Epithelial cell of esophagus (primary cell): ENCODE measurements at places on chromosomes 1 and 21.

GRCh38 chr1:206005234-206005633, 2.0 kb upstream of the RAB7B start:
- peak; percentile 30 for DNase-seq

DNA sequence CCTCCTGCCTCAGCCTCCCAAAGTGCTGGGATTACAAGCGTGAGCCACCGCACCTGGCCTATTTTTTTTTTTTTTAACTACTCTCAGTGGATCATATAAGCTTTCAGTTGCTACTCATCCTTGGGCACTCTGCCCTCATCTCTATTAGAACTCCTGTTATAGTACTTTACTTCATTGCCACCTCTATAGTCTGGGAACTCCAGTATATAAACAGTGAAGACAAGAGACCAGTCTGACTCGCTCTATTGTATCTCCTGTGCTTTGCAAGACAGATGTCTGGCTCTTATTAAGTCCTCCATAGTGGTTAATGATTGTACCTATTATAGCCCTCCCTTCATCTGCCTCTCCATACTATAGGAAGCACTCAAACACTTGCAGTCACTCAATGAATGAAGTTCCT, 15.1 kb downstream of the KHDRBS1 start:
- DNase-seq: no peak

DNA sequence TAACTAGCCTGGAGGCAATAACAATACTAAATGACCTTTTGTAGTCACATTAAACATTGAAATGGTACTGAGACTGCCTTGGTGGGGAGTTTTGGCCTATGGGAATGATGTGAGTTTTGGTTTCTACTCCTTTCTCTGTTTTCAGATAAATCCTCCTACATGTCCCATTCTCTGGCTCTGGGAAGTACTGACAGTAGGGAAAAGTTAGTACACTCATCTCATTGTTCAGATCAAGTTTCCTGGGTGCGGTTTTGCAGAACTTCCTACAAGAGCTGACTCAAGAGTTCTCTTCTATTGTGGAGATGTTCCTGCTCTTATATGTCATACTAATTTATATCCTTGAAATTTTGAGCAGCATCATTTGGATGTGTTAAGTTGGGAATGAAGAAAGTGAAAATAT, 74.2 kb upstream of the MACF1 start:
- DNase-seq: peak; percentile 95

DNA sequence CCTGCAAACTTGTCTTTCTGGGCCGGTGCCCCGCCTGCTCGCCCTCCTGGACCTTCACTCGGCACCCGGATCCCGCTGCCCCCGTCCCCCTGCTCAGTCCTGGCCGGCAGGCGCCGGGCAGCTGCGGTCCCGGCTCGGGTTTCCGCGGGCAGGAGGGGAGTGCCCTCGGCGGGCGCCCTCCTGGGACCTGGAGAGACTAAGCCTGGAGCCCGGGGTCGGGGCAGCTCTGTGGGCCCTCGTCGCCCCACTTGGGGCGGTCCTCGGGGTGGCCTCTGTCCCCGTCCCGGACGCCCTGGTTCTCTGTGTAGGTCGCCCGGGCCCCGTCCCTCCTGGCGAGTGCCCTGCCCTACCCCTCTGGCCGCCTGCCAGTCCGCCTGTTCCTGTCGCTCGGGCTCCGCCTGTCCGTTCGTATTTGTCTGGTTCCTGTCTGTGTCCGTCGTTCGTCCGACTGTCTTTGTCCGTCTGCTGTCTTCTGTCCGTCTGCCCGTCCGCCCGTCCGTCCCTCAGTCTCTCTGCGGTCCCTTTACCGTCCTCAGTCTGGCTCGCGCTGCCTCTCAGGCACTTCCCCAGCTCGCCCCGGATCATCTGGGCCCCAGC, 490 bp downstream of the SERINC2 start:
- peak; percentile 58 for DNase-seq

GRCh38 chr1:23644555-23644866, 47.1 kb upstream of the RPL11 start:
- no peak for DNase-seq

- peak; percentile 55 for DNase-seq
These were observed 7.7 kb downstream of the IFI6 start for GRCh38 chr1:27664291-27664690.

DNA sequence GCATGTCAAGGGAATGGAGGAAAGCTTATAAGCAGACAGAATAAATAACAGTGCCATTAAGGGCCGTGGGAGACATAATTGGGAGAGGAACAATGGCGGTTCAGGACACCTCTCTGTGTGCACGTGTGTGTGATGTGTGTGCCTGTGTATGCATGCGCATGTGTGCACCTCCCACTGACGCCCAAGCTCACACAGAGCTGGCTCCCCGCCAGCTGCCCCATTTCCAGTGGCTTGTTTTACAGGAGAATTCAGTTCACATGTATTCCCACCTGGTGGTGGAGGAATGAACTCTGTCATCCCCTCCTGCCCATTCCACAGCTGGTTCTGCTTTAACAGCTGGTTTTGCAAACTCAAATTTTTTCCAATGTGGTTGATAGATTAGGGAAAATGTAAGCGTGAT, 262.2 kb downstream of the AJAP1 start:
- no peak for DNase-seq

DNA sequence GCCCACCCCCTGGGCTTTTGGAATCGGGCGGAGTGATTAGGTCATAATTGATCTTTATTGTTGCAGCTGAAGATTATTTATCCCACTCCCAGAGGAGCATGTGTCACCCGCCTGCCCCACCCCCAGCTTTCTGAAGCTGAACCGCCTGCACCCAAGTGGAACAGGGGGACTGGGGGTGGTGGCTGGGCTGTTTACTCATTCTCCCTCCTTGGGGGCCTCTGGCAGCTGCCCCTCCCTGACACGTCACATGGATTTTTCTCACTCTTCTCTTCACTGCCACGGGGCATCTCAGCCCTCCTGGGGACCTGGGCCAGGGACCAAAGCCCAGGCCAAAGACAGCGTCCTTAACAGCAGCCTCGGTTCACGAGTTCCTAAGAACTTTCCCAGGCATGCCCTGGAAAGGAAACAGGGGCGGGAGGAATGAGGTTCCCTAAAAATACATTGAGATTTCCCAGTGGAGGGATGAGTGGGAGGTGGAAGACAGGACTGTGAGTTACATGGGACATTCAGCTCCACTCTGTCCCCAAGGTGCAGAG, 31.6 kb upstream of the SOX13 start:
- no peak for DNase-seq

DNA sequence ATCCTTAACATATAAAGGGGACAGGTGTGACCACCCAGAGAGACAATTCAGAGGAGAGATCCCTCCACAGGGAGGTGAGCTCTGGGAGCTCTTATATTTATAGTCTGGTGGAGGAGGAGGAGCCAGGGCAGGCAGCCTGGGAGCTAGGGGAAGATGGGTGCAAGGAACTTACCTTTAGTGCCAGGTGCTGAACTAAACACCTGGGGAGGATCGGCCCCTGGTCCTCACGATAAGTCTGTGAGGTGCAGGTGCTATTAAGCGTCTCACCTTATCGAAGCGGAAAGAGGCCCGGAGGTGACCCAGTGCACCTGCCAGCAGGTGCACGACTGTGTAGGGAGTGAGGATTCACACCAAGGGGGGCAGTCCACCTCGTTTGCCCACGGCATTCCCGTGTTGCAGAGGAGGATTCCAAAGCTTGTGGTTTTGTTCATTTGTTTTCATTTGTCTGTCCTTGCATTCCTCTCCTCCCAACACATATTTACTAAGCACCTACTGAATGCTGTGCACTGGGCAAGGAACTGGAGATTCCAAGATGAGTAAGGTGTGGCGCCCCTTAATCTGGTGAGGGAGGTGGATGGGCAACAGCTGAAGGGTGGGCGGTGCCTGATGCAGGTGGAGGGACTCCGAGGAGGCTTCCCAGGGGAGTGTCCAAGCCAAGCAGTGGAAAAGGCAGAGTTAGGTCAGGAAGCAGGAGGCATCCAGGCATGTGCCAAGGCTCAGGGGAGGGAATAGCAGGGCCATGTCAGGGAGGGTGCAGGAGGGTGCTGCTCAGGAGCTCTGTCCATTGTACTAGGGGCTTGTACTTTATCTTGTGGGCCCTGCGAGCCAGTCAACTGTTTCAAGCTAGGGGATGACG, 11.5 kb downstream of the ARHGEF10L start:
- no peak for DNase-seq

DNA sequence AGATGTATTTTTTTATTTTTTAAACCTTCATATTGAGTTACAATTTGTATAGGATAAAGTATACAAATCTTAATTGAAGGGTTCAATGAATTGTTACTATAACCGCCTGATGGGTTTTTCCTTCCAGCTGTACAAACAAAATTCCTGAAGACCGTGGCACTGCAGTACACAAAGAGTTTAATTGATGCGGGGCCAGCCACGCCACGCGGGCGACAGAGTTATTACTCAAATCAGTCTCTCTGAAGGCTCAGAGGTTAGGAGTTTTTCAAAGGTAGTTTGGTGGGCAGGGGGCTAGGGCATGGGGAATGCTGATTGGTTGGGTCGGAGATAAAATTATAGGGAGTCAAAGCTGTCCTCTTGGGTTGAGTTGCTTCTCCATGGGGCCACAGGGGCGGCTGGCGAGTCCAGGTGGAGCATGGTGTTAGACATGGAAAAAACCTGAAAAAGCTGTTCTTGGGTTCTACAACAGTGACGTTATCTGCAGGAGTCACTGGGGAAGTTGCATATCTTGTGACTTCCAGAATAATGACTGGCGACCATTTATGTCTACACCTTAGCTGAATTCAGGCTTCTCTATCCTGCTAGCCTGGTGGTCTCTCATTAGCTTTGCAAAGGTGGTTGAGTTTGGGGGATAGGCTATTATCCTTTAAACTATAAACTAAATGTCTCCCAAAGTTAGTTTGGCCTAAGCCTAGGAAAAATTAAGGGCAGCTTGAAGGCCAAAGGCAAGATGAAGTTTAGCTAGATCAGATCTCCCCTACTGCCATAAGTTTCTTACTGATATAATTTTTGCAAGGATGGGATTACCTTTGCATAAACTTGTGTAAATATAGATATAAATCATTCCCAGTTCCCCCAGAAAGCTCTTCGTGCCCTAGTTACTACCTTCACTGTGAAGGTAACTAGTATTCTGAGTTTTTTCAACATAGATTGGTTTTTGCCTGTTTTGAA, 13.0 kb upstream of the TMEM9 start:
- DNase-seq: no peak

DNA sequence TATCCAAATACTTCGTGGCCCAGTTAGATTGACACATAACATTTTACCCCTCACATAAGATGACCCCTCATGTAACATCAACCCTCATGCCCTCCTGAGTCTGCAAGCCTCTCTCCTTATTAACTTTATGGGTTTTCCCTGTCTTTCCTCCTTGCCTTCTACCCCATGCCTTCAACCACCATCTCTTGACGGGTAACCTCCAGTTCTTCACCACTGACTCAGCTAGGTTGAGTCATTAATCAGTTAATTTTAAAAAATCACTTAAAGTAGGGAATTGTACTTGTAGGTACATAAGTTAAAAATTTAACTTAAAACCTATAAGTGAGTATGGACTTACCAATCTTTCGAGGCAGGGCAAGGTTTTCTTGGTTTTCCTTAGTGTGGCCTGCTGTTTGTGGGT, 330.7 kb downstream of the CAMTA1 start:
- peak; percentile 14 for DNase-seq

DNA sequence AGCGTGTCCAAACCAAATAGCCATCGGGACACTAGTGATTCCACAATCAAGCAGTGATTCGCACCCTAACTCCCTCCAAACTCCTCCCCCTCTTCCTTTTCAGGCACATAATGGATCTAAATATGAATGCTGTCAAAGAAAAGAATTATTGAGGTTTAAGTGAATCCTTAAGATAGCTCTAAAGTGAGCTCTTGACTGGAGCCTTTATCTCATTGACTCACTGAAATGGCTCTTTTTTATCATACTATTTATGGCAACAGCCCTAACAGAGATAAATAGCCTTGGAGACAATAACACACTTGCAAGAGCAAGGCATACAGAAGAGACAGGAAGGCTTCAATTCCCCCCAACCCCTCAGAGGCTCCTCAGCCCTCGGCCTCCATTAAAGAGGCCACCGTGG, 143.3 kb downstream of the PLXNA2 start:
- DNase-seq: no peak
